GF-D8 (cell line): ENCODE measurements at places on chromosomes 16 and 17.

DNA sequence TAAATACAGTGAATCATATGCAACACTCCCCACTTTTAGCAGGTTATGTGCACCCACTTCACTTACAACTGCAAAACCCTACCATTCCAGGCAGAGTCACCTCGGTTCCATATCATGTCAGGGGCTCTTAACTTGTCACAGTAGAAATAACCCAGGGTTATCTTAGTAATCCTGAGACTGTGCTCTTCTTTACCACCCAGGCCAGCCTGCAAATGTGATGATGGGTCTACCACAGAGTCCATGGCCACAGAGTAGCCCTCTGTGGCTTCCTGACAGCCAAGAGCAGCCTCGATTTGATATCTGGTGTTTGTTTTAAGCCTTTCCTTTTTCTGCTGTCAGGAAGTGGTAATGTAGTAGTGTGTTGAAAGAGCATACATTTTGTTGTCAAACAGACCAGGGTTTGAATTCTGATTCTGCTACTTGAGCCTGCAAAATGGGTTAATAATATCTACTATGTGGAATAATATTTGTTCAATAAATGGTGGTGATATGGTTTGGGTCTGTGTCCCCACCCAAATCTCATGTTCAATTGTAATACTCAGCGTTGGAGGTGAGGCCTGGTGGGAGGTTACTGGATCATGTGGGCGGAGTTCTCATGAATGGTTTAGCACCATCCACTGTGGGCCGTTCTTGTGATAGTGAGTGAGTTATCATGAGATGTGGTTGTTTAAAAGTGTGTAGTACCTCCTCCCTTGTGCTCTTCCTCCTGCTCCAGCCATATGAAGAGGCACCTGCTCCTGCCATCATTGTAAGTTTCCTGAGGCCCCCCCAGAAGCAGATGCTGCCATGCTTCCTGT lies 416.5 kb downstream of the UTP18 start:
- no peak for DNase-seq

GRCh38 chr17:63258785-63259184 lies 187.3 kb downstream of the CYB561 start:
- no peak for DNase-seq

DNA sequence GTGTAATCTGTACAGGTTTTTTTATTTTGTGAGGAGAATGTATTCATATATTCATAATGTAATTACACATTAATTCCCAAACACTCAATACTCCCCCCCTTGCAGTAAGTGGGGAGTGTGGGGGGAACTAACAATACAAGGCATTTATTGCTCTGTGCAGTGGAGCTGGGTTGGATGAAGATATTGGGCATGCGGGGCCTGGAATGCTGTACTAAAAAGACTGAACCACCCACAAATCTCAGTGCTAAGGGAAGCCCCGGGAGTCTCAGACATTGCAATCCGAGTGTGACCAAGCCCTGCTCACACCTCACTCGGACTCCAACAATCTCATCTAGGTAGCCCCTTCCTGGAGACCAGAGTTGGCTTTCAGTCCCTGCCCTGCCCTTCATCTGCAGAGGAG lies 6.0 kb downstream of the PLLP start:
- no peak for DNase-seq

DNA sequence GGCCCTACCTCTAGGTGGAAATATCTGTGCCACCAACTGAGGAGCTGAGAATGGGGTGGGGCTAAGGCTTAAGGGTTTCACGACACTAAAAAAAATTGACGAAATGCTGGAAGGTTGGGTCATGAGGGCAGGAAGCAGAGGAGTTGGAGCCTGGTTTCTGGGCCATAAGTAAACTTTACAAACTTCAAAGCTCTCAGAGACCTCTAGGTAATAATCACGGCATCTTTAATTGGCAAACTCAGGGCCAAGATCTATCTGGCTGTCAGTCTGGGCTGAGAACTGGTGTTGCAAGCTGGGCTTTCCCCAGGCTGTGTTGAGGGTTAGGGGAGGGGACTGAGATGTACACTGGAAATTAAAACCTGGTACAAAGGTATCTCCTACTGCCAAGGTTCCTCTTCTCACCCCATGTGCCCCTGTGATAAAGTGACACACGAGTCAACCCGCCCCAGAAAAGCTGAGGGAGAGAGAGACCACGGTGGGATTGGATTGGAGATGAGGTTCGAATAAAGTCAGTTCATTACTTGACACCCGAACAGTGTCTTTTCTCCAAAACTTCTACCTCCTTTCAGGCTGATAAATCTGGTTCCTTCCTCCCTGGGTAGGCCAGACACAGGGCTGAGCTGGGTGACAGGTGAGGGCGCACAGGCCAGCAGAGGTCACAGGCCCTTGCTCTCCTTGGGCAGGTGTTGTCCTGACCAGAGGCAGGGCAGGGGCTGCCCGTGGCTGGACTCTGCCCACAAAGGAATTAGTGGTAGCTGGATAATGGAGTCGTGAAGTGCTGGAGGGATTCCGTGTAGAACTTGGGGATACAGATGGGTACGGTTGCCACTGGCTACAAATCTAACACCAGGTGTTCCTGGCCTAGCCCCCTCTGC lies 4.0 kb upstream of the ZNF768 start:
- DNase-seq, result no peak

GRCh38 chr17:63476854-63477479 lies at the start of gene ACE:
Gene ACE, plus strand, starts transcription at chr17:63477061. Its CDS starts 34 bp downstream, at chr17:63477095.
- DNase-seq, result no peak

- no peak for DNase-seq
Measured at GRCh38 chr17:36879027-36879426, 58.2 kb upstream of the LHX1 start.

DNA sequence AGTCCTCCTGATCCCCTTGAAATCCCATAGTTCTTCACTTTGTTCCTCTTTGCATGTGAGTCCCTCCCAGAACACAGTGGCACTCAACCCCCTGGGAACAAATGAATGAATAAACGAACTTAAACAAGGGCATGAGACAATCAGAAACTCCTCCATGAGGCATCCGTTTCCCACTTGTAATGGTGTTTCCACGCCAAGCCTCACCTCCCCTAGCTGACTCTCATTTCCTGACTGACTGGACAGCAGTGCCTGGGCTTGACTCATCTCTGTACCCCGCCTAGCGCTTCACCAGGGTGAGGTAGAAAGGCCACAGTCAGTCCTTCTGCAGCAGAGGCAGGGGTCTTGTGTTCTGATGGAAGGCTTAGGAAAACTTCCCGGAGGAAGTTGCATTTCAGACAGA lies 14.2 kb downstream of the KIF1C start:
- no peak for DNase-seq

DNA sequence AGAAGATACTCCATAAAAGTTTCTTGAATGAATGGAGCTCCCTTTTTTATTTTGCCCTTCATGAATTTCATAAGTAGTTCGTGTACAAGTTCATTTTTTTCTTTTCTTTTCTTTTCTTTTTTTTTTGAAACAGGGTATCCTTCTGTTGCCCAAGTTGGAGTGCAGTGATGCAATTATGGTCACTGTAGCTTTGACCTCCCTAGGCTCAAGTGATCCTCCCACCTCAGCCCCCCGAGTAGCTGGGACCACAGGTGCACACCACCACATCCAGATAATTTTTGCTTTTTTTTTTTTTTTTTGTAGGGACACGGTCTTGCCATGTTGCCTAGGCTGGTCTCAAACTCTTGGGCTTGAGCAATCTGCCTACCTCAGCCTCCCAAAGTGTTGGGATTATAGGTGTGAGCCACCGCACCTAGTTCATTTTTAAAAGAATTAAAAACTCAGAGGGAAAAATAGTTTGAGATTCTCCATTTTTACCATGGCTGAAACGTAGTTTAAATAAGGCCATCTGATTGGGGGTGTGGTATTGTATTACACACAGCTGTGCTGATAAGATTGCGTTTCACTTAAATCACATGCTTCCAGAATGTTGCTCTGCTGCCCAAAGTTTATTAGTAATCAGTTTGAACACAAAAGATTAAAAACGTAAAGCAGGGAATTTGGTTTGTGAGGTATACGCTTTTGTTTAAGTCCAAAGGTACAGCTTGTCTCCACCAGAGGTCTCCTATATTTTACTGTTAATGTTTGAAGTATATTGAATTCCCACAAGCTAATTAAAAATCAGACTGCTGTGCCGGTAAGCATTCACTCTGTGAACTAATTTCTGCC lies 154.1 kb downstream of the SOCS1 start:
- DNase-seq, result no peak

DNA sequence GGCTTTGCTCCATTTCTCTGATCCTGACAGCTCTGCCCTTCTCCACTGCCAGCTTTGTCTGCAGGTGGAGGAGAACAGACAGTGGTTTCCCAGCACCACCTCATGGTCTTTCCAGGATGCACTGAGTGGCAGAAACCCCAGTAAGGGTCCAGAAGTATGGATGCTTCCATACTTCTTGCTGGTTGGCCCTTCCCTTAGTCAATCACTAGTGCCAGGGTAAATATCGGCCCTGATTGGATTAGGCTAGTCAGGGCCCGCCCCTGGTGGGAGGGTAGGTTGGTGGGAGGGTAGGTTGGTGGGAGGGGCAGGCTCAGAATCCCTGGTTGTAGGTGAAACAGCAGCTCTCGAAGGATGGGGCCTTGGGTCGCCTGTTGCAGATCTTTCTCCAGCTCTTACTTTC lies 10.2 kb downstream of the RNF213 start:
- no peak for DNase-seq

- DNase-seq, result no peak
Measured at GRCh38 chr17:17700251-17700969, 19.2 kb downstream of the RAI1 start.

GRCh38 chr16:79411357-79411756 lies 189.2 kb downstream of the MAF start:
- no peak for DNase-seq

DNA sequence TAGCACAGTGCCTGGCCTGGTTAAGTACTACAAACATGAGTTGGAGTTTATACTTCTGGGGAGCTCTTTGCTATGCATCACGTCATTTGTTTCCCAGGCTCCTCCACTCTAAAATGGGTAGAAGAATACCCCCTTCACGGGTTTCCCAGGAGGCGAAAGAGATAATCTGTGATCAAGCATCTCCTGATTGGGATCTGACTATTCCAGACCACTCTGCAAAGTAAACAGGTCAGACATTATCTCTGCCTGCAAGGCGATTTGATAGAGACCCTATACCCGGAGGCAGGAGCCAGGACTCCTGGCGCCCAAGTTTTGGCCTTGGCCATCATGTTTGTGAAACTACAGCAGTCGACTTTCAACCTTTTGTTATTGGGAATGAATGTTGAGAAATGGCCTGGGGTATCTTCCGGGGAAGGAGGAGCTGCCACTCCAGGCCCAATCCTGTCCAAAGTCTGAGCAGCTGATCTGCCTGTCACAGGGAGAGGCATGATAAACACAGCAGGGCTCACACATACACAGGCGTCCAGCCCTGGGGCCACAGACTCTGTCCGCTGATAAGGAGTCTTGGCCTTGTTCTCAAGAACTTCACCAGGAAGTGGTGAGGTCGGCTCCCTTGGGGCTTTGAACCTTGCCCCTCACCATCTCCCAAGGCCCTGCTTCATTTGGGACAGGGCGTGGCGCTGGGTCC lies 199.9 kb downstream of the MAF start:
- no peak for DNase-seq

- DNase-seq, result no peak
Measured at GRCh38 chr16:27229891-27230470, 26.7 kb downstream of the KDM8 start.
